ENCODE measurements at places on chromosomes 3 and 15. TPM values are rescaled to one million over a fixed set of nuclear protein-coding genes. Genes with fewer than 3 reads are reported as not detected.

Gene GRK7
- total RNA-seq, result 0.12 TPM

Gene STX19
- total RNA-seq, result not detected

Gene MASP1
- 0.07 TPM for total RNA-seq

Gene ROPN1
- not detected for total RNA-seq

Gene ITIH1
- total RNA-seq, result not detected

Gene ACKR2
- 1.3 TPM for total RNA-seq

Gene IMPG2
- 0.17 TPM for total RNA-seq

Gene LYSMD2
- total RNA-seq, result 6.0 TPM

Gene ETV5
- total RNA-seq, result 41.4 TPM

Gene OXTR
- total RNA-seq, result 21.5 TPM

Gene SLC28A1
- 1.1 TPM for total RNA-seq

Gene LAMB2
- 365 TPM for total RNA-seq

Gene CASR
- not detected for total RNA-seq

Gene ADGRG7
- total RNA-seq, result not detected

Gene IQCH
- total RNA-seq, result 2.1 TPM

Gene FGD5
- total RNA-seq, result not detected

Gene FAM174B
- 14.2 TPM for total RNA-seq

Gene LRRN1
- not detected for total RNA-seq

Gene TRPM1
- total RNA-seq, result not detected

Gene BCL2A1
- total RNA-seq, result 16.9 TPM

Gene INSYN1
- total RNA-seq, result not detected

Gene SMARCC1
- 53.0 TPM for total RNA-seq

Gene SLC6A11
- total RNA-seq, result 34.0 TPM

Gene KNL1
- total RNA-seq, result 33.8 TPM

Gene PGBD4
- 2.6 TPM for total RNA-seq

Data from PC-3 (cell line).